ENCODE measurements at places on chromosomes 4 and X. TPM values are rescaled to one million over a fixed set of nuclear protein-coding genes. Genes with fewer than 3 reads are reported as not detected.

The SLC34A2 gene
- 28.4 TPM for polyA plus RNA-seq

GRCh38 chrX:15645266-15645665, 19.3 kb downstream of the CLTRN start:
- no peak for DNase-seq

- no peak for DNase-seq
These were observed 37.2 kb upstream of the PTPN13 start for GRCh38 chr4:86556791-86557415.

DNA sequence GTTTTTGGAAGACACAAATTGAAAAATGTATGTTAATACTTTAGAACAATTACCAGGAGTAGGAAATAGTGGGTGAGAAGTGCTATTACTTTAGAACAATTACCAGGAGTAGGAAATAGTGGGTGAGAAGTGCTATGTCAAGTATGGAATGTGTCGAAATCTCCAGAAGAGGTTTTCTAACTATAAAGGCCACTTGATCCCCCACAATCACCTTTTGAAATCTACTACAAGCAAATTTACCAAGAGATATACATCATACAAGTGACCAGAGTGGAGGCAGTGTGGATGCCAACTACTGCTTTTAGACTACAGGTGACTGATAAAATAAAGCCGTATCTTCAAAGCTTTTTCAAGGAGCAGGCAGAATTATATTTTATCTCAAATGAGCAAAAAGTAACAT, 43.1 kb downstream of the MAB21L2 start:
- no peak for DNase-seq

The KIAA1210 gene
- 0.16 TPM for polyA plus RNA-seq

The FGF16 gene
- polyA plus RNA-seq: 0.07 TPM

The ZCCHC4 gene
- 7.6 TPM for polyA plus RNA-seq

- no peak for DNase-seq
These were observed 60.8 kb downstream of the USP9X start for GRCh38 chrX:41145920-41146608.

The MOB1B gene
- polyA plus RNA-seq: 15.1 TPM

The IRF2 gene
- 42.2 TPM for polyA plus RNA-seq

DNA sequence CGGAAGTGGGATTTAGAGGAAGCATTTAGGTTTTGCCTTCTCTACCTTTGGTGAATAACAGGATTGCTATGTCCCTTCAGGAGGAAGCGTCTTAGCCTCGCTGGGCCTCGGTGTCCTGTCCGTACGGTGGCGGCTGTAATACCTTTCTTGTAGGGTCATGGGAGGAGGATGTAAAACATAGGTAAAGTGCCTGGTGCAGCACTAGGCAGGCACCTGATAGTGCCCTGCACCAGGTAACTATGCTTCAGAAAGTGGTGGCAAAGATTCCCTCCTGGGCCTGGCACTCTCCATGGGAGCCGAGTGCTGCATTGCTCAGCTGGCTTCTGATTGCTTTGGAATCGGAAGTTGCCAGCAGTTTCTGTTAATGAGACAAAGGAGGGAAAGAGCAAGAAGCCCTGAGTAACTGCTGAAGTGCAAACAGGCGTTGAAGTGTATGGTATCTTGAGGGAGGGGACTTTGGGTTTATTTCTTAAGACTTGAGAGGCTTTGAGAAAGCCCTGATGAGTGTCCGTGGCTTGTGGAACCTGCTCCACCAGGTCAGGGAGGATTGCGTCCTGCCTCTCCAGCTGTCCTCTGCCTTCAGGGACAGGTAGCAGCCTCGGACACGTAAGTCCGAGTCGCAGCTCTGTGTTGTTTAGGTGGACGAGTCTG, 45.8 kb downstream of the TBC1D14 start:
- DNase-seq: no peak

GRCh38 chr4:133910165-133910564, 291.4 kb downstream of the PABPC4L start:
- no peak for DNase-seq

The CCKAR gene
- 0.05 TPM for polyA plus RNA-seq

GRCh38 chr4:8205241-8205707, 6.2 kb downstream of the SH3TC1 start:
- no peak for DNase-seq

DNA sequence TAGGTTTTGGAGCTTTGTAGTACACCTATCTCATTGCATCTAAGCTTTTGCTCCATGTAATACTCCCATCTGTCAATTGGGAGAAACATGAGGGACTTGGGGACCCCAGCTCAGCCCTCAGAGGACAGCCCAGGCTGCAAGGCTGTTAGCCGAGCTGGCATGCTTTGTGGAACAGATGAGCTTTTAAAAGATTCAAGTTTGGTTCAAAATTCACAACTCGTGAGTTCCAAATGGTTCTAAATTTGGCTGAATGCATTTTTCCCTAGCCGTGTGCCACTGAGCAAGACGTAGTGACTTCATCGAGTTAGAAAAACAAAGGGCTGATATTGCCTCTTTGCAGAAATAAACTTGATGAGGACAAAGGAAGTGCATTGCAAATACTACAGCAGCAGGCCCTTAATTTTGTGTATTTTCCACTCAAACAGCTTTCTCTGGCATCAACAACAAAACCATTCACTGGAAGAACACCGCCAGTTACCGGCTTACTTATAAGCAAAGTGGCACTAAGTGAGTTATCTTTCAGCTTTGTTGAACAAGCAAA, 165.0 kb upstream of the HS3ST1 start:
- DNase-seq: no peak

- no peak for DNase-seq
These were observed 12.8 kb upstream of the BOD1L1 start for GRCh38 chr4:13640149-13640940.

The XPNPEP2 gene
- 0.62 TPM for polyA plus RNA-seq

The CTAG2 gene
- 0.05 TPM for polyA plus RNA-seq

DNA sequence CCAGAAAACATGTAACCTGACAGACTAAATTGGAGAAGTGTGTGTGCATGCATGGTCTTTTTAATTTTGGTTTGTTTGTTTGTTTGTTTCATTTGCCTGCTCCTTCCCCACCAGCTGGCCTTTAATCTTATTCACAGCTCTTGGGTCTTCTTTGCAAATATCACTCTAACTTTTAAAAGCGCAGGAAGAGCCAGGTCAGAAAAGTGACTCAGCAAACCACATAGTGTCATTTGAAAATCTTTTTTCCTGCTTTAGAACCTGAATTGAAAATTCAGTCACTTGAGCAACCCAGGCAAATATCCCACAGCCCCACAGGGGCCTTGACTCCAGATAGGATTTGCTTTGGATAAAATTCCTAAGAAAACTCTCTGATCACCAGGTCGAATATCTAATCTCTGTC, 4.6 kb downstream of the TMEM255A start:
- DNase-seq: no peak

DNA sequence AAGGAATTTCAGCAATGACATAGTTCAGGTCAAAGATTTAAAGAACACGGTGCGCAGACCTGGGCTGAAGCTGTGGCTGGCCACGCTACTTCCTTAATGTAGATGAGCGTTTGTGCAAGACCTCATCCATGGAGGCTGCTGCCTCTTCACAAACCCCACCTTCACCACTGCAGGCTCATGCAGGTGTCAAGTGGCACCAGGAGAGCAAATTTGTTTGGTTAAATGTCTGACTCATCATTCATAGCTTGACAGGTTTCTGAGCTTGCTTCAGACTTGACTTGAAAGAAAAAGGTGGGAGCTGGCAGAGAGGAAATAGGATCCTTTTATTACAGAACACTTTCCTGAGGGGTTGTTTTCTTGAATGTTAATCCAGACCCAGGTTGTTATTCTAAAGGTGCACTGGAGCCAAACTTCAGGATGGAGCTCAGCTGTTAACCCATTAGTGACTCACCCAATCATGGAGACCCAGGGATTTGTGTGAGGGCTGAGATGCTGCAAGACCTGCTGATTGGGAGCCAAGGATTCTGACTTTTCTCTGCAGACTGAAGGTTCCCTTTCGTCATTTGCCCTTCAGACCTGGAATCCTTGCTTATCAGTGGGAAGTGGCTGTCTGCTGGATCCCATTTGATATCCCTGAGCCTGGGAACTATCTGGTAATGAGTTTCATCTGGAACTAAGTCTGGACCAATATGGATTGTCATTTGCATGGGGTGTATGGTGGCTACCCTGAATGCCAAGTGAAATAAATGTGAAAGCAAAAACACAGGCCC, 315.3 kb downstream of the PTTG2 start:
- DNase-seq: no peak

GRCh38 chrX:149916745-149917392, 12.5 kb upstream of the HSFX4 start:
- DNase-seq: no peak

DNA sequence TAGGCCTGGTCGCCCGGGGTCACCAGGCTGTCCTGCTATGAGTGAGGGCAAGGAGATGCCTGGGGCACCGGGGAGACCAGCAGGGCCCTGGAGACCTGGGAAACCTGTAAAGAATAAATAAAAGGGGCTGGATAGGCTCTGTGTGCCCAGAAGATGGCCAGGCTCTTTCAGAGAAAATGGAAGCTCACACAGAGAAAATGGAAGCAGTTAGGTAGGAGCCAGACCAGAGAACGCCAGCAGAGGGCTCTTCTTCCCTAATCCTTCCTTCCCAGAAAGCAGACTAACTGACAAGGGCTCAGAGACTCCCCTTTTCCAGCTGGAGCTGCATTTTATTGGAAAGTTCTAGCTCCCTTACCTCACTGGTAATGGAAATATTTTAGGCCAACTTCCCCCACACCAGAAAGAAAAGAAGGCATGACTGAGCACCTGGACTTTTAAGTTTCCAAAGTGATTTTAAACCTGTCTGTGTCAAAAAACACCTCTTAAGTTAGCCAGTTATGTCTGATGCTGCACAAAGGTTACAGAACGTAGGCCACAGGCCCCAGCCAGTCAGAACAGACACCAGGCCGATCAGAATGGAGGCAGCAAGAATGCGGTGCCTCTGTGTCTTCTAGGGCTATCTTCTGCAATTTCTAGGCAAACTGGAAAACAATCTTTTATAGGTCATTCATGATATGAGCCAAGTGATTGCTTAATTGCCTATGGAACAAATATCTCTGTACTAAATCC, 74.0 kb downstream of the ATG4A start:
- no peak for DNase-seq

- DNase-seq: no peak
These were observed 31.3 kb upstream of the FAT1 start for GRCh38 chr4:186754976-186755375.

DNA sequence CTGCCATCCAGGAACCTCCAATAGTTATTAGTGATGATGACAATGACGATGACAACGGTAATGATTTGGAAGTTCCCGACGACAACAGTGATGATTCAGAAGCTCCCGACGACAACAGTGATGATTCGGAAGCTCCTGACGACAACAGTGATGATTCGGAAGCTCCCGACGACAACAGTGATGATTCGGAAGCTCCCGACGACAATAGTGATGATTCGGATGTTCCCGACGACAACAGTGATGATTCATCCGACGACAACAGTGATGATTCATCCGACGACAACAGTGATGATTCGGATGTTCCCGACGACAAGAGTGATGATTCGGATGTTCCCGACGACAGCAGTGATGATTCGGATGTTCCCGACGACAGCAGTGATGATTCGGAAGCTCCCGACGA, 14.7 kb downstream of the CXCR3 start:
- DNase-seq: no peak

The RAB28 gene
- 21.2 TPM for polyA plus RNA-seq

The COX7B2 gene
- not detected for polyA plus RNA-seq

GRCh38 chr4:176340871-176341685, 21.3 kb downstream of the SPCS3 start:
- DNase-seq: no peak

- no peak for DNase-seq
These were observed 5.7 kb downstream of the TRIM75 start for GRCh38 chr4:165059386-165059785.

The EIF4E gene
- polyA plus RNA-seq: 30.0 TPM

DNA sequence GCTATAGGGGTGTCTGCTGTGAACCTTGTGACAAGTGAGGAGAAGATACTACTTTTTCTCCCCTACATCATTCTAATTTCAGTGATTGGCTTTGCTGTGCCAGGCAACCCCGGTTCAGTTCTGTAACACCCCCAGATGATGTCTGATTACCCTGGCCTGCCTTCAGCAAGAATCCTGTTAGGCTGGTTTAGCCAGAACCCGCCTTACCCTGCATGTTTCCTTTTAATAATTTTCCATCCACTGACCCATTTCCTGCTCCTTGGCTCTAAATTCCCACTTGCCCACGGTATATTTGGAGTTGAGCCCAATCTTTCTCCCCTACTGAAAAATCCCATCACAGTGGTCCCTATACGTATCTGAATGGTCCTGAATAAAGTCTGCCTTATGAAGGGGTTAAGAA, 46.5 kb upstream of the HPSE start:
- DNase-seq: no peak

Measured in thymus (tissue), 14 donors.